Stimulated activated CD4-positive, alpha-beta T cell treated with anti-CD3 and anti-CD28 coated beads, Interleukin-1b, Interleukin-23, amount 100 ng/mL, for 1 hour (primary cell): ENCODE measurements at places on chromosomes 3 and 15.
A peak's percentile ranks its signal among the peaks of the same experiment; 100 is the strongest.

DNA sequence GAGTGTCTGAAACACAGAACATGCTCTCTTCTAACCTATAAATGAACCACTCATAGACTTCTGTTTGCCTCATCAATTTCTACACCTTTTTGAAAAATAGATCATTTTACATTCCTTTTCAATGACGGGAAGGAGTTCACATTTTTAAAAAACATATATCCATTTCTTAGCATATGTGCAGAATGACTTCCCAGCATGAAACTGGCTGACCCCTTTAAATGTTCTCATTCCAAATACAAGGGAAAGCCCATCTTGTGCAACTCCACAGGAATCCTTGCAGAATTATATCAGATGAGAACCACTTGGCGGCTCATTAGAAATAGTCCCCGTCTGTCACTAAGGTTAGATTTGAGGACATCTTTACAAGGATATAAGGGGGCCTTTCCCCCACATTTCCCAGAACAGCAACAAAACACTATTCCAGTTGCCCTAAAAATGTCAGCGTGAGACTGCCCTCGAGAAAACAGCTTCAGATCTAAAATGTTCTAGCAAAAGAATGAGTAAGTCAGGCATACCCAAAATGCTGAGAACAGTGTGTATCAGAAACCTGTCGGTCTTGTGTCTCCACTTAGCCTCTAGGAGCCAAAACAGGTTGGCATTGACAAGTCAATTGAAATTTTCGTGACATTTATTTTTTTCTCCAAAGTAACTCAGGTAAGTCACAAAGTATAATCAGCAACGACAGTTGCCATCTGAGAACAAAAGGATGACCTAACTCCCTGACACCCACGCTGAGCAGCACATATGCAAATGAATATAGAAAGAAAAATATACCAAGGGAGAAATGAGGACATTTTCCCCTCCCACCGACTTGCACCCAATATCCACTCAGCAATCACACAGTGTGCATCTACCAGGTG is 63.1 kb downstream of the FOXP1 start:
- no peak for DNase-seq

DNA sequence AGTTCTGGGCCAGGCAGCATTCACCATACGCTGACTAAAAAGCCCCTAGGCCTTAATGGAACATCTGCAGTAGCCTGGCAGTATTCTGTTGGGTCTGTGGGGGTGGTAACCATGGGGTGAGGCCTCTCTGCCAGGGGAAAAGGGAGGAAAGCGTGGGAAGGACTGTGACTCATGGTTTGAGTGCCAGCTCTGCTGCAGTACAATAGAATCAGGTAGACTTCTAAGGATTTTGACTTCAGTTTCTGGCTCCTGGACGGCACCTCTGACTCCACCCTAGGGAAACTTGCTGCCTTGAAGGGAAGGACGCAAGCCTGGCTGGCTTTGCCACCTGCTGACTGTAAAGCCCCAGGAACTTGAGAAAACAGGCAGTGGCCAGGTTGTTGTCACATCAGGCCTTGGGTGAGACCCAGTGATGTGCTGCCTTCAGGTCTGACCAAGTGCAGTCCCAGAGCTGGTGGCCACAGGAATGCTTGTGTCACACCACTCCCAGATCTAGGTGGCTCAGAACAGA is 148.6 kb downstream of the SUCNR1 start:
- no peak for DNase-seq

- DNase-seq: no peak
Observed at GRCh38 chr3:27479806-27480543, 4.2 kb downstream of the SLC4A7 start.

DNA sequence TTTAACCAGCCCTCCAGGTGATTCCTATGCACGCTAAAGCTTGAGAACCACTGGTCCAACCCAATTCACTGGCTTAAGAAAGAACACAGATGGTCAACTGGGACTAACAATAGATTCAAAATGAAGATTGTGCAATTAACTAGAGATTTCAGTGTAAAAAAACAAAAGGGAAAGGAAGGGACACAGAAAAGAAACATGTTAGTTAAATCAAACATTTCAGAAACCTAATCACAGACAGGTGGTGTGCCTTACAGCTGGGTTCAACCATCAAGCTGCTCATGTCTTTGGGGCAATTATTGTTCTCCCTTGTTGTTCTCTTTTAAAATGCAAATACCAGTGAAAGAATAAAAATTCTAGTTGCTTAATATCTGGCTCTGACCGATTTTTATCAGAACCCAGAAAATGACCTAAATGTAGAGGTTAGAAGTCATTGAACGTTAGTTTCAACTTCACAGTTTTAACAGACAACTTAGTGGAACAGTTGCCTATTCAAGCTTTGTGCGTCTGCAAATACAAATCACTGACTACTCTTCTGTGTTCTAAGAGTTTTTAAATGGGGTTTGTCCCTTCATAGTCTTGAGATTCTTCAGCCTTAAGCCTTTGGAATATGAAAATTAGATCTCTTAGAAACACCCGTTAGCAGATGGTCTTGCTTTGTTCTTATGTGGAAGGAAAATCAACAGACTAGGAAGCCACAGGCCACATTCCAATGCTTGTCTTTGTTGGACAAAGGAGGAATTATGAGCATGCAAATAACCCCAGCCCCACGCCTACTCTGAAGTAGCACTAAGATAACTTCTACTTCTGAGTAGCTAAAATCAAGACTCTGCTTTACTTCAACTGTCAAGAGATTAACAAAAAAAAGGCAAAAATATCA is 223.4 kb downstream of the ATP8B4 start:
- no peak for DNase-seq

- DNase-seq: no peak
Observed at GRCh38 chr15:70426096-70426821, 328.5 kb upstream of the TLE3 start.

DNA sequence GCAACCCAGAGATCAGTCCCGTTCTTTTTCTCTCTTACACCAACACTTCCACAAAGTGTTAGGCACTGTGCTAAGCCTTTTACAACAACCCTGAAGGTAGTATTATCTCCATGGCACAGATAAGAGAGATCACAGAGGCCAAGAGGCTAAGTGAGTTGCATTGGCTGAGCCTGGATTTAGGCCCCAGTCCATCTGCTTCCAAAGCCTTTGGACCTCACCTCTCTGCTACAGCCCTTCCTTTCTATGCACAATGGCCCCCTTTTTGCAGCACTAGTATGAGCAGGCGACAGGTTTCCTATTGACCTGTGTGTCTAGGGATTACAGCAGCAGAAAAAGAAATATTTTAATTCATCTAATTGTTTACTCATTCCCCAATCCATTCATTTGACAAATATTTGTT is 76.2 kb downstream of the CRYGS start:
- DNase-seq: no peak

- DNase-seq: no peak
Observed at GRCh38 chr15:70337277-70338186, 239.8 kb upstream of the TLE3 start.

- DNase-seq: no peak
Observed at GRCh38 chr15:69924531-69924930, 173.2 kb downstream of the TLE3 start.

- no peak for DNase-seq
Observed at GRCh38 chr3:72176537-72177041, 391.6 kb upstream of the PROK2 start.

GRCh38 chr3:173789530-173790162 is 392.1 kb downstream of the NLGN1 start:
- no peak for DNase-seq

DNA sequence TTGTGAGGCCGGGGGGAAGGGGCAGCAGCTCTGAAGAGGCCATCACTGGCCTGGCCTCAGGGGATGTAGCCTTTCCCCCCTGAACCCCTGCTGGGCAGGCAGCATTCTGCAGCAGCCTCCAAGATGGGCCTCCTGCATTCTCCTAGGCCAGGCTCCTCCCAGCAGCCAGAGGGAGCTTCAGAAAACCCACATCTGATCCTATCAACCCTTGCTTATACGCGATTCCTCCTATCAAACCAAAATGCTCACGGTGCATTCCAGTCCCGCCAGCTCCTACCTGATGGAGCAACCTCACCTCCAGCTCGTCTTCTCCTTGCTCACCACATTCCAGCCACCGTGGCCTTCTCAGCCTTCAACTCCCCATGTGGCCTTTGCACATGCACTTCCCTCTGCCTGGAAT is 85.7 kb downstream of the MEGF11 start:
- no peak for DNase-seq

- no peak for DNase-seq
Observed at GRCh38 chr3:171159024-171159821, 132.7 kb upstream of the SLC2A2 start.

- no peak for DNase-seq
Observed at GRCh38 chr15:73425510-73425909, 17.5 kb upstream of the REC114 start.

GRCh38 chr15:83283813-83284558 is 478 bp downstream of the BNC1 start:
- no peak for DNase-seq

DNA sequence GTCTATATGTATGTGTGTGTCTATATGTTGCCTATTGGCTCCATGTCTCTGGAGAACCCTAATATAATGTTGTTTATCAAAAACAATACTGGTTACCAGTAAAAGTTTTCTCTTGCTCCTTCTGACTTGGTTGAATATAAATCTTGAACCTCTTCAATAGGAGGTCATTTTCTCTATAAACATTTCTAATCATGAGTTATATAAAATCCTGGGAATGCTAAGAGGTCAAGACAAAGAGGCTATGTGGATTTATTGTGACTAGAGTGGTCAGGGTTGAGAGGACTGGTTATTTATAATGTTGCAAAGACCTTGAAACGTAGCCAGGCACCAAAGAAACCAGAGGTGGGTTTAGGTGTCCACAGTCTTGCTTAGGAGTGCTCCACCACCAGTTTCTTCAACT is 1.2 kb upstream of the MINDY4B start:
- no peak for DNase-seq

GRCh38 chr15:90982135-90982534 is 12.2 kb downstream of the PRC1 start:
- no peak for DNase-seq

DNA sequence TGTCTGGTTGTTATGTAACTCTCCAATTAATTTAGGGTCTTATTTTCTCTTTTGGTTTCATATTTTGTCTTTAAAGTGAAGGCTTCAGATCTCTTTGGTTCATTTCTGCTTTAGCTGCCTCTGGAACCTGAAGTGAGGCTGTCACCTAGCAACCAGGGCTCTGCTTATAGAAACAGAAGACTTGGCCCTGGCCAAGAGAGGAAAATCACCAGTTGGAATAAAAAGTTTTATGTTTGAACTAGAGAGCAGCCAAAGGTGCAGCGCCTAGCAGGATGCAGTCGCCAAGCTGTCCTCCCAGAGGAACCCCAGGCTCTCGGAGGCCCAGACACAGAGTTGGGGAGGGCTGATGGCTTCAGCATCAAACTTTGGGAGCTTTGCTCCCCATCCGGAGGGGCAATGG is 41.1 kb downstream of the LYZL4 start:
- no peak for DNase-seq

- DNase-seq: no peak
Observed at GRCh38 chr3:171566803-171567422, 106.7 kb upstream of the TNIK start.

- DNase-seq: no peak
Observed at GRCh38 chr15:100206643-100207042, 135.1 kb downstream of the ADAMTS17 start.

GRCh38 chr3:12752809-12753208 is 6.2 kb downstream of the TMEM40 start:
- no peak for DNase-seq

- no peak for DNase-seq
Observed at GRCh38 chr3:102248981-102249705, 185.7 kb upstream of the ZPLD1 start.

DNA sequence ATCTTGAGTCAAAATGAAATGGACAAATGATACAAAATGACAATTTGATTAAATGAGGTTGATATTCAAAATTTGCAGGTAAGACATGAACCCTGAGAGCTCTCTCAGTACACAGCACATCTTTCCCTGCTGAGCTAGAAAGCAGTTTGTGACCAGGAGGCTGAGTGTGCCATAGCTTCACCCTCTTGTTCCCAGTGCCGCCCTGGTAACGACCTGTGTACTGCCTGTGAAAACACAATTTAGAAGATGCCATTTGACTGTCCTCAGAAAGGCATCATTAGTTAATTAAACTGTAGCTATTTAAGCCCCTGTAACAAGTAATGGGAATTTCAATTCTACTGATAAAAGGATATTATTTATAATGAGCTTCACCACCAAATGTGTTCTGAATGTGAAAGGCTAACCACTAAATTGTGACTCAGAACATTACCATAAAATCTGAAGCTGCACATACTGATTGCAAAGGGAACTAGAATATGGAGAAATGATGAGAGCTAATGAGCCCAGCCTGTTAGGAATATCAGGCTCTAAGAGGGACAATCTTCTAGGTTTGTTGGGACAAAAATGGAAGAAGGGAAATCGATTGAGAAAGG is 212.9 kb upstream of the ARPP21 start:
- DNase-seq: no peak

DNA sequence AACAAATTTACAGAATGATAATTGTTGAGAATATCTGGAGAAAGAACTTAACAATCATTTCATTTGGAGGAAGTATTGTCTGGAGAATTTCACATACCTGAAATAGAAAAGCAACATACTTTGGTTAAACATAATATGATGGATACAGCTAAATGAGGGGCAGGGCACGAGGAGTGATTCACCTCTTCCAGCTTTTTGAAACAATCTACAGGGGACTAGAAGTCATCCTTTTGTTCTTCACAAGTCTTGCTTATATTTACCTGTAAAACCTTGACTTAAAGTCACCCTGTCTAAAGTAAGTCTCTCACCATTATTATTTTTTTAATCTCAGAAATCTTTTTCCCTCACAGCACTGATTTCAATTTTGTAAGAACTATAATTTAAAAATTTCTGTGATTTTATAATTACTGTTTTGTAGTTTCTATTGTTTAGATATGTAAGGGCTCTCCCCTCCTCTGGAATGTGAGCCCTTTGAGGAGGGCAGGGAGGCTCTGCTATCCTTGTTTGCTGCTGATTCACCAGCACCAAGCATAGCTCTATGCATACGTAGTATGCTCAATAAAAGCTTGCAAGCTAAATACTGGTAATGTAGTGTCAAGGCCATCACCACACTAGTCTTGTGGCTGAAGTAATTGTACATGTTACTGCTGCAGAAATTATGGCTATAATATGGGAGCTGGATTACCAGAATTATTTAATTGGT is 193.9 kb upstream of the THRB start:
- DNase-seq: no peak

- DNase-seq: no peak
Observed at GRCh38 chr3:78143000-78143399, 1103.1 kb downstream of the ROBO2 start.

DNA sequence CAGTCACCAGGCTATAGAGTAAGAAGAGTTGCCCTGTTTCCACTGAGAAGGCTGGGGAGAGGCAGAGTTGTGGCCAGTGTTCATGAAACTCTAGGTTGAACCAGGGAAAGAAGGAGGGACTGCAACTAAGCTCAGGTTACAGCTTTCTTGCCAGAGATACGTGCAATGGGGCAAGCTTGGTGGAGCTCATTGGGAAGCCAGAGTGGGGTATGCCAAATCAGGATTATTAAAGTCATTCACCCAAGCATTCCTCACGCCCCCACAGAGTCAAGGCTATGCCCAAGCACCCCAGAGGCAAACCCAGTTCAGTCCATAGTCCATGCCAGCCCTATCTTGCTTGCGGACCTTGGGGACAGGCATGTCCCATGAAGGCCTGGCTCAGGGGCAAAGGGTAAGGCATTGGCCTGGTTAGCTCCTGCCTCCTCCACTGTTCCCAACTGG is 17.6 kb downstream of the SLC6A20 start:
- no peak for DNase-seq

GRCh38 chr3:185282696-185283373 is 29.0 kb upstream of the EHHADH start:
- DNase-seq: peak; percentile 88

GRCh38 chr3:154135511-154136173 is 14.5 kb downstream of the ARHGEF26 start:
- DNase-seq: no peak
